ENCODE measurements at places on chromosomes 2 and 18.

GRCh38 chr2:28134262-28134812, 243.8 kb downstream of the BABAM2 start:
- no peak for DNase-seq

GRCh38 chr2:65300761-65301711, 73.4 kb downstream of the ACTR2 start:
- peak; percentile 60 for DNase-seq

DNA sequence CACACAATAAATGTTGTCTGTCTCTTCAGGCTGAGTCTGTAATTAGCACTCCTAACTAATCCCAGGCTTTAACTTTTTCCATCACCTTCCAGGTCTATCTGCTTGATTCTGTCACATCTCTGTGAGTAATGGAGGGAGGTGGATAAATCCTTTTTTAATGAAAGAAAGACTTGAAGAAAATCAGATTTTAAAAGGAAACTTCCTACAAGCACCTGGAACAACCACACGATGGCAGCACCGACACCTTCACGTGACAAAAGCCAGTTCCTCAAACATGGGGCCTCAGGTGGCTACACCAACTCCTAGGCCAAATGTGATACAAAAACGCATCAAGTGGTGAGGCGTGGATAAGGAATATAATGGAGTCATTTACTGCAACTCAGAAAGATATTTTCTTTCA, 41.8 kb downstream of the TGFBRAP1 start:
- peak; percentile 25 for DNase-seq

DNA sequence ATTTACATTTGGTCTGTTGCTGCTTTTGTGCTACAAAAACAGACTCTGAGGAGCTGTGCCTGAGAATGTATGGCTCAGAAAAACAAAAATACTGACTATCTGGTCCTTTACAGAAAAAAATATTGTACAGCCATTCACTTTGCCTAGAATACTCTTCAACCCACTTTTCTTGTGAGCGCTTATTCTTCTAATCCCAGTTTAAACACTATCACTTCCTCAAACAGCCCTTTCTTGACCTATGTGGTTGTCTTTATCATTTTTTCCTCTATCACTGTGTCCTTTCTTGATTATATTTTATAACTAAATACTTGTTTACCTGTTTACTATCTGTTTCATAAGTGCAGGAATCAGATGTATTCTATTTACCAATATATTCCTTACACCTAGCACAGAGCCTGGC, 33.5 kb downstream of the CUL3 start:
- DNase-seq, result no peak

DNA sequence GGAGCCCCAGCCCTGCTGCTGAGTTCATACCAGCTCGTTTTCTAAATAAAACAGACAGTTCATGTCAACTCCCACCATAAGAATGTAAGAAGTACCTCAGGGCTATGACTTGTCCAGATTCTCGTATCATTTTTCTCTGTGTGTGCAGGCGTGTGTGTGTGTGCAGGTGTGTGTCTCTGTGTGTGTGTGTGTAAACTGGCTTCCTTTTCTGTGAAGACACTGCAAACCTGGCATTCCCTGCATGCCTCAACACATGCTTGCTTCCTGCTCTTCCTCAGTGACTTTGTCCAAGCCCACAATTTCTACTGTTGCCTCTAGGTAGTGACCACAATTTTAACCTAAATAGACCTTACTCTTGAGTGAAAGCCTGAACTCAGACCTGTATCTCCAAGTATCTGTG, 879.0 kb downstream of the SLC4A3 start:
- DNase-seq, result no peak

DNA sequence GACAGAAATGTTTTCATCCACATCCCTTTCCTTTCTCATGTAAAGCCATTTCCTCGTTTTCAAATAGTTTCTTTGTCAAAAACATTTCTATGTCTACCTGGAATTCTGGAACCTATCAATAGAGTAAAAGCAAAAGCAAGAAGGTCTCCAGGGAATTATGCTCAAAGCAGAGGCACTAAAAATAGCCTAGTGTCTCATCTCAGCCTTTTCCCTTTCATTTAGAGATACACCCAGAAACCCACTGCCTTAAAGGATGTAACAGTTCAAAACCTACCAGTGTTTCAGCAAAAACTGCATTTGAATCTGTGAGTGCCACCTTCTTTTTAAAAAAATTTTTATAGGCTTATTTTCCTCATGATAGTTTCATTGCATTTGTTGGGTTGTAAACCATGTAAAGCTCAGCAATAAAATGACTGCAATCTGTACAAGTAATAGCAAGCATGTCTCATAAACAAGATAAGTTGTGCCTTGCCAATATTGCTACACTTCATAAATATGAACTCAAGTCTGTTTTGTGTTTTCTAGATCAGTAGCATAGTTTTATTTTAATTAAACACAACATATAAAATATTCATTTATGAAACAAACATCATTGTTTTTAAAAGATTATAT, 927.3 kb upstream of the ACVR2A start:
- DNase-seq, result no peak

GRCh38 chr2:181985632-181986205, at the start of gene PPP1R1C:
Gene PPP1R1C, plus strand, starts transcription at chr2:181985853. Its CDS starts 258 bp downstream, at chr2:181986111.
- peak; percentile 57 for DNase-seq

DNA sequence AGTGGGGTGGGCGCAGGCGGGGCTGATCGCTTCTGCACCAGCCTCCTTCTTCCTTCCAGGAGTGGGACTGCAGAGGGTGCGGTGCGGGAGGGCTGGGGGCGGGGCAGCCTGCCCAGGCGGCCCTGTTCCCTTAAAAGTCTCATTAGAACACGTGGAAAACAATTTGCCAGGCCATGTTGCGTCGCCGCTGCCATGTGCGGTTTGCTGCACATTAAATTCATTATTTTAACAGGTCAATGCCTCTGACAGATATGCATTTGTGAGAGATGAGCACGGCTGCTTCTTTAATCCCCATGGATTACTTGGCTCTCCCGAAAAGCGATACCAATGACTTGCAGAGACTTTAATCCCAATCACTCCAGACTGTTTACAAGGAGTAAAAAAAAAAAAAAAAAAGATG, 139.0 kb downstream of the CELF4 start:
- DNase-seq, result no peak

DNA sequence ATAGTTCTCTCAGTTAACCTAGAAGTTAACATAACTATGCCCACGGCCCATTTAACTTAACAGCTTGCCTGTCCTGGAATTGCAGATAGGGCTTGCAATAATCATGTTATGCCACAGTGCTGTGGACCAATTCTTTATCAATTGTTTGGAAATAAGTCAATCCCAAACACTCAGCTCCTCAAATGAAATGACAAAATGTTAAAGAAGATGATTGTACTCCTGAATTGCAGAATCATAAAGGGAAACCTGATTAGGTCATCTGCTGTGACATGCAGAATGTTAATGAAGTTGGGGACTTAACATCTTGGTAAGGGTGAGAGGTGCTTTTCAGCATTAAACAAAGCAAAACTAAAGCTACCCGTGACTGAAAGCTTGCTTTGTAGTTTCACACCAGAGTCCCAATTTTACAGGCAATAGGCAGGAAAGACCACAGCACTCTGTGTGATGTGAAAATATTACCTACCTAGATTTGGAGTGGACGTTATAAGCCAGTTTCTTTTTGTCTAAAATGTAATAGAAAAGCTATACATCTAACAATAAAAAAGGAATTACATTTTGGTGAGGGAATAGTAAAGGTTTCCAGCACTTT, 364.0 kb downstream of the GPD2 start:
- peak; percentile 4 for DNase-seq

DNA sequence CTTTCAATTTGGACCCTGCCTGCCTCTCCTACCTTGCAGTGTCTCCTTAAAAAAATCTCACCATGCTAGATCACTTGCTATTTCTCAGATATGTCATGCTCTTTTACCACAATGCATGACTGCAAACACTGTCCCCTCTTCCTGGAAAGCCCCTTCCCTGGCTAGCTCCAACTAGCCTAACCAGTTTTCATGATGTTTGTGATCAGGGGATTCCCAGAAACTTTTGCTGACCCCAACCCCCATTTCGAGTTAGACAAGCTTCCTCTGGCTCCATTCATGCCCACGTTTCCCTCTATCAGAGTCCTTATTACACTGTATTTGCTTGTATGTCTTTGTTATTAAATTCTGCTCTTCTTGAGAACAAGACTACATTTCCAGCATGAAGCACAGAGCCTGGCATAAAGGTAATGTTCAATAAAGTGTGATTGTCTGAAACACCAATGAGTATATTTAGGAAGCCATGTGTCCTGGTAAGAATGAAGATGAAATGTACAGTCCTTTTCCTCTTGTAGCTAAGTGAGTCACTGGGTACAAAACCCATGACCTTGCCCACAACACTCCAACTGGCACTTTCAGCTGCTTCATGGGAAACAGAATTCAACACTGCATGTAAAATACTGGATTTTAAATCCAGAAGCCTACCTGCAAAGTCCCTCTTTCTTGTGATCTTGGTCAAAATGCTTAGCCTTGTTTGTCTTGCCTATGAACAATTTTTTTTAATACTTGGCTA, 62.0 kb upstream of the ATL2 start:
- DNase-seq, result no peak

DNA sequence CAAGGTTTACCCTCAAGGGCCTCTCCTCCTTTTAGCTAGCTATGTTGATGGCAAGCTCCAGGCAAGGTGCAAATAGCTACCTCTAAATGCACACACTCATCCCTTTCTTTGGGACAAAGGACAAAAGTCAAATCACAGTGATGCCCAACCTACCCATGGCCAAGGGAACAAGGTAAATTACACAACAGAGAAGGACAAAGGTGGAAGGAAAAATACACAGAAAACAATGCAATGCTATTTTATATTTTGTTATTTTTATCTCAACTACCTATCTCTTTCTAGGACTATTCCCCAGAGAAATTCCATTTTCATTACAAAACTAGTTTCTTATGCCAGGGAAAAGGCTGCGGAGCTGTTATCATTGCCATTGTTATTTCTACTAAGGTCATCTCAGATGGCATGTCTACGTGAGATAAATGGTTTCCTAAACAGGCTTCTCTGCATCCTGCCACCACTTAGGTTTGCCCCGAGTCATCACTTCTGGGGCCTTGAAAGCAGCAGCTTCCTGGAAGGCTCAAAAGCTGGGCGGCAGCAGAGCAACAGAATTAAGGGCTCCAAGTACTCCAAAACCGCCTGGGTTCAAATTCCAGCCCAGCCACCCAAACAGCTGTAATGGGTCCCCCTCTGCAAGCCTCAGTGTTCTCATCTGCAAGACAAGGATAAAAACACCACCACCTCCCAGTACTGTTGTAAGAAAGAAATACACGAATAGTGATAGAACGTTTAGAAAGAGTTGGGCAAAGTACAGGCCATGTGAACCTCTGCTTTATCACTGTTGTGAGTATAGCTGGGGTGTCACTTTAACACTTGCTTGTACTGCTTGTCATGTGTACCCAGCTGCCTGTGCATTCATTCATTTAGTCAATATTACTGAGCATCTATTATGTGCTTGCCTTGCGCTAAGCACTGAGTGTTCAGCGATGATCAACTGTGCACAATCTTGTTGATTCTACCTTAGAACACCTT, 20.9 kb downstream of the BCL2 start:
- no peak for DNase-seq

DNA sequence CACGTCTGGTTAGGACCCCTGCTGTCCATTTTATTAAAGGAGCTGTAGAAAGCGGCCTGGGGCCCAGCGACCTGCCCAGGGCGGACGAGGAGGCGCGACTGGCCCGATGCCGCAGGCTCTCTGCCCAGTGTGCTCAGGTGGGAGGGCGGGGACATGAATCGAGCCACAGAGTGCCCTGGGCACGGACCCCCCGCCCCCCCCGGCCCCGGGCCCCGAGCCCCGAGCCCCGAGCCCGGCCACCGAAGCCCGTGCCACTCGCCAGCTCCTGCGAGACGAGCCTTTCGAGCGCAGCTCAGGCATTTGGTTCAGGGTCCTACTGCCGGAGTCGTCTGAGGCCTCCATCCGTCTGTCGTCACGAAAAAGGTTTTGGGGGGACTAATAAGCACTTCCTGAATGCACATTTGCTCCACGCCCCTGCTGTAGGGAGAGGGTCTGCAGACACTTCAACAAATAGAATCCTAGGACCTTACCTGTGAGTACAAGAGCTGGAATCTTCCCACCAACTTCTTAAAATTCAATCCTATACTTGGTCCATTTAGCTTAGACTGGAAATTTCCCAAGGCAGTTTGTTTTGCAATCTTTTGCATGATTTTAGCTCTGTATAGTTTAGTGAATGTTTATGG, 602 bp upstream of the ADAM17 start:
- no peak for DNase-seq

- peak; percentile 47 for DNase-seq
Observed at GRCh38 chr2:2181493-2181892, 149.6 kb downstream of the MYT1L start.

DNA sequence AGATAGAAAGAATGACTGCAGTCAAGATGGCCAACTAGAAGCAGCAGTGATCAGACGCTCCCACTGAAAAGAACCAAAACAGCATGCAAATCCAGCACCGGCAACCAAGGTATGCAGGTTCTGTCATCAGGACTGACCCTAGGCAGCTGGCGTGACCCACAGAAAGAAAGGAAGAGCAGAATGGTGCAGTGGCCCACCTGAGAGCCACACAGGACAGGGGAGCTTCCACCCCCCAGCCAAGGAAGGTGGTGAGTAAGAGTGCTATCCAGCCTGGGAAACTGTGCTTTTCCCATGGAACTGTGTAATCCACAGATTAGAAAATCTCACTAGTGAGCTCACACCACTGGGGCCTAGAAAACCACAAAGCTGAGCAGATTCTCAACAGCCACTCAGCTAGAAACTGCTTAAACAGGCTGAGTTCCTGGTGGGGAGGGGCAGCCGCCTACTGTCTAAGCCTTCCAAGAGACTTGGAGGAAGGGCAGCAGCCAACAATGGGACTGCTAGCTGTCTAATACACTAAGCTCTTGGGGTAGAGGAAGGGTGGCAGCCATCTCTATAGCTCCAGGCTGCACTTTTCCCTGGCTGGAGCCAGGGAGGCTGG, 127.9 kb downstream of the EVA1A start:
- DNase-seq, result no peak

- peak; percentile 27 for DNase-seq
Observed at GRCh38 chr2:31234683-31235503, 941 bp downstream of the EHD3 start.

GRCh38 chr18:79804130-79804787, 6.5 kb downstream of the KCNG2 start:
- DNase-seq, result no peak

DNA sequence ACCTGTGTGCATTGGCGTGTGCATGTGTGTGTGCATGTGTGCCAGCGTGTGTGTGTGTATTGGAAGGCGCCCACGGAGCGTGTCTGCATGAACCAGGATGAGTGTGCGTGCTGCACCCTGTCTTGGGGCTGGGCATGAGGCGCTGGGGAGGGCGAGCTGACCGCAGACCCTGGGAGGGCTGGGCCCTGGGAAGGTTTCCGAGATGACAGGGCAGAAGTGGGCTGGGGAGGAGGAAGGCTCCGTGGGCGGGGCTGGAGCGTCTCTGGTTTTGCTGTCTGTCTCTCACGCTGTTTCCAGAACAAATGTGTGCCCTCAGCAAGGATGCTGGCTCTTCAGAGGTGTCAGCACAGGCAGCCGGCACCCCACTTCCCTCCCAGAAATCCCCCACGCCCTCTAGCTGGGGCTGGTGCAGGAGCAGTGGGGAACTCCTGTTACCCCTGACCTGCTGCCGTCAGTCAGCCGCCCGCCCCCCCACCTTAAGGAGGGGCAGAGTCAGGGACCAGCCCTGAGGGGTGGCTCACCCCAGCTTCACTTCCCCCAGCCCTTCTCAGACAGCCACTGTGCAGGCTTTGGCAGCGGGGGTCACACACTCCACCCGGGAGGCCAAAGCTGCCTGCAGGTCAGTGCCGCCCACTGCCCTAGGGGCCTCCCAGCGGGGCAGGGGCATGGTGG, at the start of gene GPR35:
Gene GPR35, plus strand, starts transcription at position 531 of the 672 bp plus-strand sequence. CDS start 4,473 bp downstream, outside the sequence.
- no peak for DNase-seq
